ENCODE measurements at places on chromosomes 7 and 10.

DNA sequence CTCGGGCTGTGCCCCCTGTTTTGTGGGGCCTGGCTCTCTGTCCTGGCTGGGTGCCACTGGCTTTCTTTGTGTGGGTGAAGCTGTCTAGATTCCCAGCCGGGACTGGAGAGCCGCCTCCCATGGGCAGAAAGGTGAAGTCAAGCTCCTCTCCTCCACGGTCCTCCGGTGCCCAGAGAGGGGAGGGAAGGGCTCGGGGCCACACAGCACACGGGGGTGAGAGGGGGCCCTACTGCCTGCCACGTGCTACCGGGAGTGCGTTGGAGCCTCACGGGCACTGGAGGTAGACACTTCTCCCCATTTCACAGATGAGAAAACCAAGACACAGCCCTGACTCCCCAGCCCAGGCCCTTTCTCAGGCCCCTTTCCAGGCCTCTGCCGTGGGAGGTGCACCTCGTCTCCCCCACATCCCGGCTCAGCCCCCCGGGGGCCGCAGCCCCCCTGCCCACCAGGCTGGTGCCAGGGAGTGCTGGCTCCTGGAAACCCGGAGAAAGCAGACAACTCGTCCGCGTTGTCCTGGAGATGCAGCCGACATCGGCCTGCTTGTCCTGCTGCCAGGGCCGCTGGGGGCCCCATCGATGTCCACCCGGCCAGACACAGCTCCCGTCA lies 55.8 kb downstream of the UNCX start:
- DNase-seq = no peak

- DNase-seq = peak; percentile 36
Observed at GRCh38 chr7:129091484-129092002, 36.6 kb upstream of the TNPO3 start.

DNA sequence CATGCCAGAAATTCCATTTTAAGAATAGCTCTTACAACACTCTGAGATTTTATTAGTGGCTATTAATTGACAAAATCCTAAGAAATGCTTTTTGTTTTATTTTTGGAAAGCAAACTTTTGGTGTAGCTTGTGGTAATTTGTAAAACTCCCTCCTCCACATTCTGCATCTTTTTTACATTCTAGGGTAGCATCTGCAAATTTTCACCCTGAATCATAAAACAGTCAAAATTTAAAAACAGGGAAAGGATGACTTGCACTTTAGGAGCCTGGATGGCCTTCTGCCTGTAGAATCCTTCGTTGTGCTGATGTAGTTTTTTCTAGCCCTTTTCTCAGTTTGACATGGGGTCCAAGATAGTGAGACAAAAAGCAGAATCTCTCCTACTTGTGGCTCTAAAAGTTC lies 316.1 kb downstream of the ADRA2A start:
- no peak for DNase-seq

DNA sequence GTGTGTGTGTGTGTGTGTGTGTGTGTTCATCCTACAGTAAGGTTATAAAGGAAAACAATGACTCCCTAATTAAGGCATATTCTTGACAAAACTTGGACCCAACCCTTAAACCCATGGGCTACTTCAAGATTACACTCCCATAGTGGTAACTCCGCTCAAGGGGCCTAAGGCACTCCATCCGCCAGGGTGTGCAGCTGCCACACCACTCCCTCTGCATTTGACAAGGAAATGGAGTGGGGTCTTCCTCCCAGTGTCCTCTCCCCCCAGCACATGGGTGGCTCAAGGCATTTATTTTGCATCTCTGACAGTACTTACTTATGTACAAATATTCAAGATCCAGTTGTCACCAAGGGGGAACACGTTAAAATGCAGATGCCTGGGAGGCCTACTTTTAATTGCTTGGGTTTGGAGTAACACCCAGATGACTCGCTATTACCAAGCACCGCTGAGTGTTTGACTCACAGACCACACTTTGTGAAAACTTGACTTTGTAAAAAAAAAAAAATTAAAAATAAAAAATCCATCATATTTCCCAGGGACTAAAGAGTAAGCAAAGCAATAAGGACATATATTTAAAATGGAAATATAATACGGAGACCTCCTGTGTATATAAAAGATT lies 53.0 kb upstream of the AGR3 start:
- no peak for DNase-seq

- no peak for DNase-seq
Observed at GRCh38 chr10:102505462-102506115, 1.8 kb downstream of the SUFU start.

- no peak for DNase-seq
Observed at GRCh38 chr10:122122493-122122892, 133.5 kb downstream of the TACC2 start.

GRCh38 chr7:123944395-123944794 lies 19.4 kb downstream of the SPAM1 start:
- no peak for DNase-seq
